ENCODE measurements at places on chromosomes 2 and 18.
A peak's percentile ranks its signal among the peaks of the same experiment; 100 is the strongest.

GRCh38 chr18:50614838-50615237 lies 55.0 kb downstream of the MAPK4 start:
- no peak for DNase-seq

DNA sequence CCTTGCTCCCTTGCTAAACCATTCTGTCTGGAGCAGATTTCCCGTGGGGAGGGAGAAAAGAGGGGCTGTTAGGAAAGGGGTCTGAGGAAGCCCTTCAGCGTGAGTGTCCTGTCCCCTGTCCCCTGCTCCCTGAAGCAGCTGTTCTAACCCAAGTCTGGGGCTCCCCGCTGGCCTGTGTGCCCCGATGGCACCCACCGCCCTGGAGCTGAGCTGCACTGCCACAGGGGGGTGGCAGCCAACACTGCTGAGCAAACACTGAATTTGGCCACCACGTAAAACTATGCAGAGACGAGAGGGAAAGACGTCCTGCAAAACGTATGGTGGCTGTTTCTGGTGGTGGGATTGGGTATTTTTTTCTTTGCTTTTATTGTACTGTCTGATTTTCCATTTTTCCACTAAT lies 17.9 kb downstream of the KCNG2 start:
- no peak for DNase-seq

GRCh38 chr2:164824872-164825271 lies 16.8 kb downstream of the COBLL1 start:
- no peak for DNase-seq

DNA sequence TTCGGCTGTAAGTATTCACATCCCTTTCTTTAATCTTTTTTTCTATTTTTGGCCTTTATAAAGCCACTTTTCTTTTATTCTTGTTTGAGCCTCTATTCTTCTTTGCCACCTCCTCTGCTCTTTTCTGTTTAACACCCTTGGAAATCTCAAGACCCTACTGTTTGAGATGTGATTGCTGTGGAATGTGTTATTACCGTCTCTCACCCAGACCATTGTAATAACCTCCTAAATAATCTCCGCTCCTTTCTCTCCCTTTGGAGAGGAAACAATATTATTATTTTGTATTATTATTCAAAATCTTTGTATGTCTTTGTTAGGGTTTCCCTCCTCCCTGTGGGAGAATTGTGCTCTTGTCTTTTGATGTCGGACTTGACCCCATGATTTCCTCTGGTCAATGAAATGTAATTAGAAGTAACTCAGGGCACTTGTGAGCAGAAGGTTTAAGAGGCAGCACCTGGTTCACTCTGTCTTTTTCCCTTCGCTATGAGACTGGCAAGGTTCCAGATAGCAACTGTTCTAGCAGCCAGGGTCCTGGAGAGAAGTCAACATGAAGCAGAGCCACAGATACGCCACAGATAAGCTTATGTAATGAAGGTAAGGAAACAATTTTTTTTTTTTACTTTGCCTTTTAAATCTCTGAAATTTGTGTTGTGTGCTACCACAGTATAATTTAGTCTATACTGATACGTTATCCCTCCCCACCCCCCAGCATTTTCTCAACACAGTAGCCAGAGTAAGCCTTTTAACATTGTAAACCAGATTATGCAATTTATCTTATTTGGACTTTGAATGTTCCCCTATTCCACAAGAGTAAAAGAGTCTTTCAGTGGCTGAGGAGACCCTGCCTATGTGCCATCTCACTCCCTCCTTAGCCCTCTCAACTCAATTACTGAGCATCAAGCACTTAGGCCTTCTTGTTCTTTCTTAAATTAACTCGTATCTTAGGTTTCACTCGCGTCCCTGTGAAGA lies 601.2 kb upstream of the ZNF804A start:
- DNase-seq, result no peak

- DNase-seq, result no peak
Measured at GRCh38 chr18:45739268-45739667, 15.3 kb downstream of the SLC14A1 start.

DNA sequence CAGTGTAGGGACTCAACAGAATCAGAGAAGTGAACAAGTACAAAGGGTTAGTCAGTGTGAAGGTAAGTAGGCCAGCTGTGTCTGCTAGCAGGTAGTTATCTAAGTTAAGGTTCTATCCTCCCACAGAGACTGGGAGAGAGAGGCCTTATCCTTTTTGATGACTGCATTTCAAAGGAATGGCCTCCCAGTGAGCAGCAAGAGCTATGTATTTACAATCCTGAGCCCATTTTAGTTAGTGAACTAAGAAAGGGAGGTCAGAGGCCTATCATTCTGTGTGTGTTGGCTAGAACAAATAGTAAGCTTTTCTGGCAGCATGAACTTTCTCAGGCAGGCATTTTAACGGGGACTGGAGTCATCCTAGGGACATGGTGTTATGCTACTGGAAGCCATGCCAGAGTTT lies 182.9 kb downstream of the VWC2L start:
- no peak for DNase-seq

DNA sequence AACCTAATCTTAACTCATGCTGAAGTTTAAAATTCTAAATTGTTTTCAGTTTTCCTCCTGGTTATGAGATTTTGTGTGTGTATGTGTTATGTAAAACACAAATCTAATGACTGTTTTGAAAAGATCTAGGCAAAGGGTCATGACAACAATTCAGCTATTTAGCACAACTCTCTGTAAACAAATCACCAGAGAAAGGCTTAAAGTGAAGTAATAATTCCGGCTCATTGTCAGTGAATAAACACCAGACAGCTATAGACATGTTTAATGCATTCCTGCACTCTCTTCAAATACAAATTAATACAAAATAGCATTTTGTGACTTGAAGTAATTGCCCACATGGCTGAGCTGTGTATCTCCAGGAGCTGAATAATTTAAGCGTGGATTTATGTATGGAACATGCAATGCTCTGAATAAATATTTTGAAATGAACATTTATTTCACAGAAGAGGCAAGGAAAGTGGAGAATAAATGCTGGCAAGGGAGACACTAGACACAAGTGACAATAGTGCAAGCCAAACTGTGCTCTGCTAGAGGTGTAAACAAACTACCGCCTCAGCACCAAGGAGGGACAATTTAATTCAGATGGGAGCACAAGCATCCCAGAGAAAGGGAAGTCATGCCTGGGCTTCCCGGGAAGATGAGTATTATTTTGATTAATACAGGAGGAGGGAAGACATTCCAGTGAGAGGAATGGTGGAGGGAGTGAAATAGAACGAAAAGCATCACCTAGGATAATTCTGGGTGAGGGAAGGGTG lies 133.6 kb upstream of the XPO1 start:
- no peak for DNase-seq

- no peak for DNase-seq
Measured at GRCh38 chr2:111702119-111702803, 181.7 kb downstream of the ANAPC1 start.

GRCh38 chr2:46012618-46013240 lies 284.5 kb upstream of the EPAS1 start:
- DNase-seq, result no peak

DNA sequence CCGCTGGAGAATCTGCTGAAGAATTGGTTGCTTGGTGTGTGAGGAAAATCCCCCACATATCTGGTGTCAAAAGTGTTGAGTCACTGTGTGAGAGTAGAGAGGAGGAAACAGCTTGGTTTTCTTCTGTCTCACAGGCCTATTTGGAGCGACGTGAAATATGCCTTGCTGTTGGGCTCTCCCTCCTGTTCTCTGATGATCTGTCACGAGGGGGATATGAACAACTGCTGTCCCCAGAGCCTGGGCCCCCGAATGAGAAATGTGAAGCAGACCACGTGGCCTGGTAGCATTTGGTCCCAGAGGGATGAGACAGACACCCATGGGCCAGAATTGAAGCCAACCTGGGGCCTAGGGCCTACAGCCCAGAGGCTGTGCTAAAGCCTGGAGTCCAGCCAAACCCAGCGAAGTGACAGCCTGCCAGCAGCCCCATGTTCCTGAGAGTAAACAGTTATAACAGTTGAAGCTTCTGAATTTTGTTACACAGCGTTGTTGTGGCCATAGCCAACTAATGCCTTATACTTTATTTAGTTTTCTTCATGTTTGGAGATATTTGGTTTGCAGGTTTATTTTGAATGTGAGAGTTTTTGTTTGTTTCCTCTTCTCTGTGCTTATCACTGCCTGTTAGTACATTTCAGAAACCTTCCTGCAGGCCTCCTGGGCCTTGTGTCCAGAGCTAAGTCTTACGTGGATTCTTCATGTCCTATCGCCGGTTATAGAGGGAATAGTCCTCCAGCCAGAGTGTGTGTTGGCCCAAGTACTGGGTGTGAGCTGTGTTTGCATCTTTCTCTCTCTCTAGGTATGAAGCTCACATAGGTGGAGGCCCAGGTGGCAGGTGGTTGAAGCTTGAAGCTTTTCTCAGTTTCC lies 18.7 kb upstream of the COLEC12 start:
- no peak for DNase-seq

- no peak for DNase-seq
Measured at GRCh38 chr2:223221139-223221835, 169.3 kb downstream of the KCNE4 start.

DNA sequence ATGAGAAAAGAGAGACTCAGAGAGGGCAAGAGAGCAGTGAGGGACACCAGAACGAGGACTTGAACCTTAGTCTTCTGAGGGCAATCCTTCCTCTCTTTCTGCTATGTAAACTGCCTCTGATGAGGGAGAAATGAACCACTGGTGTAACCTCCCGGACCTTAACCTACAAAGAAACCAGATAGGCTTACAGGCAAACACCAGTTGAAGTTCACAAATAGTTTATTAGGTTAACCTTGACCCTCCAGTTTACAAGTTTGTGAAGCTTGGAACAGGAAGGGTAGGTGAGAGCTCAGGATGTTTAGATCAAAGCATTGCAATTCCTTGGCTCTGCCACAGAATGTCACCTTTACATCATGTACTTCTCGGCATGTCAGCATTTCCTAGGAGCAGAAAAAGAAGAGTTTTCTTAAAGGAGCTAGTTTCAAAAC lies 486.4 kb upstream of the SPRED2 start:
- no peak for DNase-seq

- no peak for DNase-seq
Measured at GRCh38 chr2:46091004-46091403, 206.2 kb upstream of the EPAS1 start.

DNA sequence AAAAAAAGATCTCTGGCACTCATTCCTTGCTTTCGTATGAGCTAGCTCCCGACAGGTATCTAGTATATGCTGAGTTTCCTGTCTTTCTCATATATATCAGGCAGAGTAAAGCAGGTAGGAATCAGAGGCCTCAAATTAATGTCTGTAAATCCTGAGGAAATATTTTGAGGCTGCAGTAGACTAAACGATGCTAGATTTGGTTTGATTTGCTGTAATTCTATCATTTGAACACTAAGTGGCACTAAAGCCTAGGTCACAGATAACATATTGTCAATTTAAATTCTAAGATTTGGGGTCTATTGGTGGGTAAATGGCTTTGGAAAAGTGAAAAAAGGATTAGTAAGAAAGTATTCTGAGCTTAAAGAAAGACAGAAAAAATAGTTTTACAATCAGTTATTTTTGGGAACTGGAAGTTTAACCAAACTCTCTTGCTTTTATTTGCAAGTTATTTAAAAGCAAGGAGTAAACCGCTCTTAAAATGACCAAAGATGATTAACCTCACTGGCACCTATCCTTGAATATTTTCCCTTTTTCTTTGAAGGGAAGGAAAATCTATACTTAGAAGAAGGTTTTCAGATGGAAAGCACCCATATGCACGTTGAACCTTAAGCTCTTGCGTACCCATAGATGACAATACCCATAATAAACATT lies 37.6 kb upstream of the SLC4A10 start:
- DNase-seq, result peak; percentile 17

GRCh38 chr2:67561457-67561965 lies 164.4 kb downstream of the ETAA1 start:
- peak; percentile 82 for DNase-seq

- DNase-seq, result no peak
Measured at GRCh38 chr2:7338961-7339360, 421.7 kb downstream of the RNF144A start.

GRCh38 chr18:44229693-44230108 lies 451.0 kb upstream of the SETBP1 start:
- DNase-seq, result no peak

- no peak for DNase-seq
Measured at GRCh38 chr18:7786569-7786968, 219.5 kb downstream of the PTPRM start.

- no peak for DNase-seq
Measured at GRCh38 chr2:43126817-43127207, 99.6 kb downstream of the ZFP36L2 start.

GRCh38 chr2:240160291-240161086 lies 20.0 kb upstream of the OTOS start:
- no peak for DNase-seq

- DNase-seq, result no peak
Measured at GRCh38 chr2:46925474-46926351, 10.1 kb upstream of the MCFD2 start.

GRCh38 chr2:18745431-18746272 lies 156.3 kb upstream of the NT5C1B start:
- no peak for DNase-seq

GRCh38 chr2:160264308-160264707 lies 64.2 kb upstream of the ITGB6 start:
- no peak for DNase-seq

GRCh38 chr2:25480561-25480960 lies 138.8 kb upstream of the DNMT3A start:
- DNase-seq, result no peak

DNA sequence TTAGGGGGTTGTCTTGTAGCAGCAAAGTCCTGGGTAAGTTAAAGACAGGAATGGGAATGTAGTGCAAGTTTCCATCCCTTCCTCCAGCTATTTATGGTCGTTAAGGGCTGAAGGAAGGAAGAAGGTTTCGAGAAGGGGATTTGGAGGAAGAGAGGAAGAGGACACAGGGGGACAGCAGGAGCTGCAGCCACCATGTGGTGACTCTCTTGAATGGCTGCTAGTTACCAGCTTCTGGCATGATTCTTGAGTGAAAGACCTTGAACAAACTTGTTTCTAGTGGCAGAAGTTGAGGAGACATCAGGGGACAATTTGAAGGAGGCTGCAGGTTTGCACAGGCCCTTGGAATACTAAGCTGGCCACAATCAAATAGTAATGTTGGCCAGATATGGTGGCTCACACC lies 116.6 kb downstream of the MTX2 start:
- DNase-seq, result no peak

GRCh38 chr2:218645126-218645525 lies 14.3 kb downstream of the ZNF142 start:
- no peak for DNase-seq

DNA sequence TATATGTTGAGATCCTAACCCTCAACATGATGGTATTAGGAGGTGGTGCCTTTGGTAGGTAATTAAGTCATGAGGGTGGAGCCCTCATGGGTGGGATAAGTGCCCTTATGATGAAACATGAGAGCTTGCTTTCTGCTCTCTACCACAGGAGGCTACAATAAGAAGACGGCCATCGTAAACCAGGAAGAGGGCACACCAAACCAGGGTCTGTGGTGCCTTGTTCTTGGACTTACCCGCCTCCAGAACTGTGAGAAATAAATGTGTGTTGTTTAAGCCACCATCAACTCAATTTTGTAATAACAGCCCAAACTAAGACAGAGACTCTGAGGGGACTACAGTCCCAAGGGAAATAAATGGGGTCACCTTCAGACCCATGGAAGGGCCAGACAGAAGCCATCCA lies 52.3 kb downstream of the IRS1 start:
- no peak for DNase-seq

- DNase-seq, result no peak
Measured at GRCh38 chr2:71798266-71799012, 345.1 kb downstream of the DYSF start.

GRCh38 chr2:68569604-68570003 lies 73.8 kb upstream of the PROKR1 start:
- no peak for DNase-seq

GRCh38 chr2:51723691-51724090 lies 691.8 kb upstream of the NRXN1 start:
- DNase-seq, result no peak

GRCh38 chr2:16130541-16130880 lies 190.2 kb downstream of the MYCN start:
- DNase-seq, result no peak

All from Panc1 (cell line).